ENCODE measurements at places on chromosomes 4 and X.

- DNase-seq = no peak
Measured at GRCh38 chr4:3054169-3054759, 20.1 kb downstream of the HTT-AS start.

- DNase-seq = no peak
Measured at GRCh38 chr4:89369581-89369980, 62.0 kb upstream of the GPRIN3 start.

- DNase-seq = no peak
Measured at GRCh38 chr4:175106301-175106700, 188.1 kb downstream of the ADAM29 start.

- no peak for DNase-seq
Measured at GRCh38 chr4:80172203-80172602, 25.1 kb upstream of the PRDM8 start.

DNA sequence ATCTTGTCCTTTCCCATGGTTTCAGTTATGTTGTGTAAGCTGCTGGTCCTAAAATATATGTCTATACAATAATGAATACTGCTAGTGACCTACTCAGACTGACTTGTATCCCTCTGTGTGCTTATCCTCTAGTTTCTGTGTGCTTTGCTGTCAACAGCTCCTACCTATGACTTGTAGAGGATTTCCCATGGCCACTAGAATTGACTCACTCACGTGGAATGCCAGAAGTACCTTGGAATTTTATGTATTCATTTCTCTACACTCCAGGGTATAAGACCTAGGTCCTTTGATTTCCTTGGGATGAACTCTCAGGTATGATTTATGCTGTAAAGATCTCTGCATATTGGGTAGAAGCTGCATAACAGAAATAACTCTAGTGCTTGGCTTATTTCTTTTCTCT is 279.9 kb upstream of the SLIT2 start:
- DNase-seq = no peak

DNA sequence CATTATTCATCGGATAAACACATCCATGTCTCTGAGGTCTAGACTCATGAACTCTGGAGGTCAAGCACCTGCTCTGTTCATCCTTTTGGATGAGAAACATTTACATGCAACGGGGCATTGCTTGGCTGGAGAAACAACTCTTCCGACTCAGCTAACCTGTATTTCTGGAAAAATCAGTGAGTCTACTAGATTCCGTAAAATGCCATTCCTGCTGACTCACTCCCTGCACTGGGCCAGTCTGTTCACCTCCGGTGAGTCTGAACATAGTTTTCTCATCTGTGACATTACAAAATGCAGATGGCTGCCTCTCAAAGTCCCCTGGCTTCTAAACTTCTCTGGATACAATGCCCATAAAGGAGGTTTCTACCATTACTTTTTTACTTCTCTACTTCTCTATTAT is 185.7 kb upstream of the HS3ST1 start:
- no peak for DNase-seq

DNA sequence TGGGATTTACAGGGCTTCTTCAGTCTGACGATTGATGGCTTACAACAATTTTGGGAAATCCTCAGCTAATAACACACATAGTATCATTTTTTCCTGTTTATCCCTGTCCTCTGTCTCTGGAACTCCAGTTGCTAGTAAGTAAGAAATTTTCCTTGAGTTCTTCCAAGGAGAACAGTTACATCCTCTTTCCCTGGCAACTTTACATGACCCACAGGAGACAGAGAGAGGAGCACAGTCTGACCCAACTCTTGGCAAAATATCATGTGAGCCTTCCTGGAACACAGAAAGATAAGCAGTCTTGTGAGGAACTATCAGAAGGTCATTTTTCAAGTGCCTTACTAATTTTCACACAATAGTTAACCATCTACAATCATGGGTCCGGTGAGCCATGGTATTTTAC is 578.7 kb upstream of the PABPC4L start:
- no peak for DNase-seq

- no peak for DNase-seq
Measured at GRCh38 chr4:93756101-93756500, 72.5 kb upstream of the ATOH1 start.

DNA sequence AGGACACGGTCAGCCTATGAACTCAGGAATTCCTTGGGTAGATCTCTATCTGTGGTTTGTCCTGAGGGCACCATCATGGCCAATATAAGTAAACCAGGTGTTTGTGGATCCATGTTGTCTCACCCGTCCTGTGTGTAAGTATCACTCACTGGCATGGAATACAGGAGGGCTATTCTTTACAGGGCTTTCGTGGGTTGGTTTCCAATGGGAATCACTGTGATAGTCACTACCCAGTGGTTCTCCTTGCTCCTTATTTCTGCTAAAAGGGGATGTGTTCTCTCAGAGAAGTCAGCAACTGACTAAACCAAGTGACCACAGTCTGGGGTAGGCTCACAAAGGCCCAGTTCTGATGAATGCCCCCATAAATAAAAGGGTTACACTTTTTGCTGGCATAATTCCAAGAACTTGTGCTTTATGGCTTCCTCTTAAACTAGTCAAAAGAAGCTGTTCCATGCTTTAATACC is 236.7 kb upstream of the JADE1 start:
- DNase-seq = no peak

- no peak for DNase-seq
Measured at GRCh38 chrX:108641589-108642272, 94.6 kb downstream of the IRS4 start.

DNA sequence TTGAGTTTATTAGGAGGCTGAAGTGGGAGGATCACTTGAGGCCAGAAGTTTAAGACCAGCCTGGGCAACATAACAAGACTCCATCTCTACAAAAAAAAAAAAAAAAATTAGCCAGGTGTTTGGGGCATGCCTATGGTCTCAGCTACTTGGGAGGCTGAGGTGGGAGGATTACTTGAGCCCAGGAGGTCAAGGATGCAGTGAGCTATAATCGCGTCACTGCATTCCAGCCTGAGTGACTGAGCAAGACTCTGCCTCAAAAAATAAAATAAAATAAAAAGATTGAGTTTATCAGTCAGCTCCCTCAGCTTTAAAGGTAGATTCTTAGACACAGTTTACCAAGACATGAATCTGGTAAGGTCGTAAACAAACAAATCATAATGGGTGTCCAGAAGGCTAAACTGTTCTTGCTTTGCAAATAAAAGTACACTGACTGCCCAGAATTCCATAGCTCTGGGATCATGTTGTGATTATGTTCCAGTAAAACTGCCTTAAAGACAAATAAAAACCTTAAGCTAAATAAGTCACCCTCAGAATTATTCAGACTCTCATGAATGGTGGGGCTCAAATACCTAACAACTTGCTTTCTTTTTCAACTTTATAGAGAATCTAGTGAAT is 18.7 kb downstream of the APOO start:
- DNase-seq = no peak

All from activated CD8-positive, alpha-beta memory T cell treated with anti-CD3 and anti-CD28 coated beads for 4 hours (primary cell).